ENCODE measurements at places on chromosomes 13 and 19. TPM values are rescaled to one million over a fixed set of nuclear protein-coding genes. Genes with fewer than 3 reads are reported as not detected.

The HS6ST3 gene
- total RNA-seq: 0.12 TPM

The DPF1 gene
- total RNA-seq: not detected

The ZSWIM9 gene
- 1.8 TPM for total RNA-seq

The CYP4F11 gene
- total RNA-seq: not detected

The COG3 gene
- 19.0 TPM for total RNA-seq

The TMEM238 gene
- not detected for total RNA-seq

The CPB2 gene
- total RNA-seq: not detected
